ENCODE measurements at places on chromosomes 13 and 19.
A peak's percentile ranks its signal among the peaks of the same experiment; 100 is the strongest.

DNA sequence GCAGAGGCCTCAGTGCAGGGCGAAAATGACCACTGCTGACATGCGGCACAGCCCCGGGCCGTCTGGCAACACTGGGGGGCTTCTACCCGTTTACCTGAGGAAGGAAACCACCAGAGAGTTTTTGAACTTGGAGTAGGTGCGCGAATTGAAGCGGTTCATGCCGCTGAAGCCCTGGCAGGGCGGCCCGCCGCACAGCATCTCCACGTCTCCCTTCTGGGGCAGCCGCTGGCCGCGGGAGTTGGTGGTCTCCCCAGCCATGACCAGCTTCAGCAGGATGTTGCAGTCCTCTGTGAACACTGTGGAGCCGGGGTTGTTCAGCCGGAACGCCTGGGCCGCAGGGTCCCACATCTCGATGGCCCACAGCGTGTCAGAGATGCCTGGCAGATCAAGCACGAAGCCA, 20.3 kb upstream of the EIF3G start:
- no peak for DNase-seq

- DNase-seq, result no peak
Measured at GRCh38 chr19:5642204-5642603, 19.3 kb downstream of the SAFB start.

GRCh38 chr13:19985219-19985556, 26.7 kb downstream of the ZMYM2 start:
- no peak for DNase-seq

GRCh38 chr19:39949026-39949747, 14.8 kb upstream of the FCGBP start:
- no peak for DNase-seq

DNA sequence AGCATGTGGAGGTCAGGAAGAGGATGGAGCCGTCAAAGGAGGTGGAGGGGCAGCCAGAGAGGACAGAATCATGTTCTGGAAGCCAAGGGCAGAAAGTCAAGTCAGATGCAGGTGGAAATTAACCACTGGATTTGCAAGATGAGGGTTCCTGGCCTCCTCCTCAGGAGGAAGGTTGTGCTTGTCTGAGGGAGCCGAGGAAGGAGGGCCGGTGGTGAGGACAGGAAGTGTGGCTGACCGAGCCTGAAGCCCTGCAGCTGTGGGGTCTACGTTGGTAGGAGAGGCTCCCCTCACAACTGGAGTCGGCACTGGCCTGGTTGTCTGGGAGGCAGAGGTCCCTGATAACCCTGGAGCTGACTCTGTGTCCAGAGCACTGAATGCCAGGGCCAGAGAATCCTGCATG, 15.4 kb upstream of the DHDH start:
- DNase-seq, result no peak

GRCh38 chr13:93266681-93267080, 40.1 kb downstream of the GPC6 start:
- no peak for DNase-seq

DNA sequence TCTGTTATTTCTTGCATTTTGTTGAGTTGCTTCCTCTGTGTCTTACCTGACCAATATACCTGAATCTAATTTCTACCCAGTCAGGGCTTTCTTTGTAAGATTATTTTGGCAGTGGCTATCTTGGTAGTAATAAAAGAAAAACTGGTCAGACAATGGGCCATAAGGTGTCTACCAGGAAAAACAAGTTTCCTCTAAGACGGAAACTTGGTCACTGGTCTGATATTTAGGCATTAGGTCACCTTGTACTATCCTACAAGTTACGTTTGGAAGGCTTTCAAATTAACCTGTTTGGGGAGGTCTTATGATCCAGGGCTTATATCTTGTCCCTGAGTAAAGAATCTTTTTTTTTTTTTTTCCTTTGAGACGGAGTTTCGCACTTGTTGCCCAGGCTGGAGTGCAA, 9.2 kb downstream of the ZNF823 start:
- DNase-seq, result no peak

DNA sequence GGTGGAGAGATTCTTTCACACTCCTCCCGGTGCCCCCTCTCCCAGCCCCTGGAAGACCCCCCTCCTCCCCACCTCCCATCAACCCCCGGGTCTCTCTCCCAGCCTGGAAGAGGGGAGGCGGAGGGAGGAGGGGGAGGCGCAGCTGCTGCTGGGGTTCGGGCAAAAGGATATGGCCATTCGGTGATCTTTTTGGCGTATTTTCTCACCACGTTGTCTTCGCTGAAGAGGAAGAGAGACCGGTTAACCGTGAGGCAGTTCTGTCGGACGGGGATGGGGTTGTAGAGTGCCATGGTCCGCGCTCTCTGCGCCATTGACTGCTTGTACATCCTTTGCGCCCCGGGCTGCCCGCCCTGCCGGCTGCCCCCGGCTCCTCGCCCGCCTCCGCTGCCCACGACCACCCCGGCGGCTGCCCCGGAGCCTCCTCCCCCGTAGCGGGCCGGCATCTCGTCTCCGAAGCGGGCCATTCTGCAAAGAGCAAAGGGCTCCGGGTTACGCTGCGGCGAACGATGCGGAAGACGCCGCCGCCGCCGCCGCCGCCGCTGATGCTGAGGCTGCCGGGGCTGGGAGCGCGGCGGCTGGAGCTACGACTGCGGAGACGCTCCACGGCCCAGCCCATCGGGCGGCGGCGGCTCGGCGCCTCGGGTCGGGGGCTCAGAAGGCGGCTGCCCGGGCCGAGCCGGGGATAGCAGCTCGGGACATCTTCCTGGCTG, 363 bp downstream of the CACNA1A start:
- no peak for DNase-seq

GRCh38 chr13:25768838-25769237, 283.0 kb downstream of the SHISA2 start:
- DNase-seq, result no peak

DNA sequence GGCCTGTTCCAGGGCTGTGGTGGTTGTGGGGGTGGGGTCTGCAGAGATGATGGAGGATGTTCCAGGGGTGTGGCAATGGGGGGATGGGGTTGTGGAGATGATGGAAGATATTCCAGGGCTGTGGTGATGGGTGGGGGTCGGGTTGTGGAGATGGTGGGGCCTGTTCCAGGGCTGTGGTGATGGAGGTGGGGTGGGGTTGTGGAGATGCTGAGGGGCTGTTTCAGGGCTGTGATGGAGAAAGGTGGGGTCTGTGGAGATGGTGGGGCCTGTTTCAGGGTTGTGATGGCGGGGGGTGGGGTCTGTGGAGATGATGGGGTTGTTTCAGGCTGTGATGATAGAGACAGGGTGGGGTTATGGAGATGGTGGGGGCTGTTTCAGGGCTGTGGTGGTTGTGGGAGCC, 62.0 kb downstream of the TEX29 start:
- no peak for DNase-seq

GRCh38 chr19:50414864-50415660, 3.7 kb upstream of the SPIB start:
- DNase-seq, result peak; percentile 75

DNA sequence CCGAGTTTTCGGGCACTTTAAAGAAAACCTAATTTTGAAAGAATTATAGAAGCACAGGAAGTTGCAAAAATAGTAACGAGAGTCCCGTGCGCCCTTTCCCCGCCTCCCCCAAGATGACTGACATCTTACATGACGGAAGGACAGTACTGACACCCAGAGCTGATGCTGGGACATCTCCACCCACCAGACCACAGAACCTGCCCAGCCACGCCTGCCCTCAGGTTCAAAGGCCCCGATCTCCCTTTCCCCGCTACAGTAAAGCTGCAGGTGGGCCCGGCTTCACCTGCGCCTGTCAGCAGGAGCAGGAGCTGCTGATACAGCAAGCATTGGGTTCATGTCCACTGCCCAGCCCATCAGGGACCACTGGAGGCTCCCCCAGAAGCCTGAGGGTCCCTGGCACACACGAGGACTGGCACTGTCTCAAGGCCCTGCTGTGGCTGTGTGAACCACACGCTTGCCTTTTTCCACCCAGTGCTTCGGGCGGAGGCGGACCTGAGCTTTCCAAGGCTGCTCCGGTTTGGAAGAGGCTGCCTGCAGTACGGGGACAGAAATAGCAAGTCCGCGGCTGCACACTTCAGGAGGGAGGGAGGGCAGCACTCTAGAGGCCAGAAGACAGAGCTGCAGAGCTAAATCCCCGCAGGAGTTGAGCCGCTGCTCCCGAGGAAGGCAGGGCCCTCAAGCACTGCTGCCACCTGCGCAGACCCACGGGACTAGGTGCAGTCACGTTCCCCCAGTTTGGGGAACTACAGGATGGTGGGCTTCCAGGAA, 8.7 kb downstream of the MAP2K2 start:
- no peak for DNase-seq

GRCh38 chr13:94662274-94662945, 49.9 kb downstream of the SOX21 start:
- peak; percentile 33 for DNase-seq

- DNase-seq, result no peak
Measured at GRCh38 chr13:46609726-46610125, 56.8 kb downstream of the LRCH1 start.

DNA sequence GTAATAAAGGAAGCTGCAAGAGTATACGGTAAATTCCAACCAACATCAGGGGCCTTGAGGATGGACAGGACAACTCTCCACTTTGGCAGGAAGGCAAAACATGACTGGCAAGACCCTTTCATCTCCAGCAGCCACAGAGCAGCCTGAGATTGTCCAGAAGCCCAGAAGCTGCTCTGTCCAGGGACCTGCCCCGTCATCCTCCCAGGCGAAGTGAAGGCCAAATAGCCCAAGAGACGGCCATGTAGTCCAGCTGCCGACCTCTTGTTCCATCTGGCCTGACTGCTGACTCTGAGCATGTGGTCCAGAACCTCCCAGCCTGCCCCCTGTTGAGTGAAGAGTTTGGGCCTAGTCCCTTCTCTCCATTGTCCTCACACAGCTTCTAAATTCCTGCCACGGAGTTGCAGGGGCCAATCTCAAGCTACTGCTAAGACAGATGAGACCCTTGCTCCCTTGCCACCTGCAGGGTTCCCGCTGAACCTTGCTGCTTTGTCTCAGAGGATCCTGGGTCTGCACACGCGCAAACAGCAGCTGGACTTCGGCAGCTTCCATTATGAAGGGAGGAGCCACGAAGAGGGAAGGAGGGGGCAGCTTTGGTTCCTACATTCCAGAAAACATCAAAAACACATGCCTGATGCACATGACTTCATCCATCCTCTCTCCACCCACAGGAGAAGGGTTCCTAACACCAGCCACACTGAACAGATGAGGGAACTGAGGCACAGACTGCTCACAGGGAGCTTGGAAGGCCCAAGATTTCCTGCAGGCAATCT, 196.9 kb downstream of the KATNAL1 start:
- DNase-seq, result no peak

- peak; percentile 75 for DNase-seq
Measured at GRCh38 chr13:109840201-109840892, 54.0 kb upstream of the IRS2 start.

GRCh38 chr19:35228177-35228930, at the start of gene FAM187B:
Gene FAM187B (minus strand): TSS chr19:35228739. CDS start chr19:35228680, 59 bp downstream.
- DNase-seq, result no peak

- DNase-seq, result no peak
Measured at GRCh38 chr19:43752287-43752875, 2.4 kb downstream of the SMG9 start.

GRCh38 chr19:19224852-19225494, 13.2 kb downstream of the NCAN start:
- DNase-seq, result peak; percentile 85

DNA sequence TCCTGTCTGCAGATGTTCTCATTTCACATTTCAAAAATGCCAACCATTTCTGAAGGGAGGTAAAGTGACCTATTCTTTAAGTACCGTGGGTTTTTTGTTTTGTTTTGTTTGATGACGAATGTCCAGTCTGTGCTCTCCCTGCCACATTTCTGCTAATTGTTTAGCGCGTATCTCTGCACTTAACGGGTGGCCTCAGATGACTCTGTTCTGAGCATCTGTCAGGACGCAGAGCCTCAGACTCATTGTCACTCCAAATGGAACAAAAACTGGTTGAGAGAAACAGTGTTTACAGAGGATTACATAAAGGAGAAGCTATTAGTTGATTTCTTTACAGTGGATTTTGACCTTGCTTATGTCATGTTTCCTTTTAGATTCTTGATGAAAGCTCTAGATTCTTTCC, 23.7 kb downstream of the TPP2 start:
- no peak for DNase-seq

DNA sequence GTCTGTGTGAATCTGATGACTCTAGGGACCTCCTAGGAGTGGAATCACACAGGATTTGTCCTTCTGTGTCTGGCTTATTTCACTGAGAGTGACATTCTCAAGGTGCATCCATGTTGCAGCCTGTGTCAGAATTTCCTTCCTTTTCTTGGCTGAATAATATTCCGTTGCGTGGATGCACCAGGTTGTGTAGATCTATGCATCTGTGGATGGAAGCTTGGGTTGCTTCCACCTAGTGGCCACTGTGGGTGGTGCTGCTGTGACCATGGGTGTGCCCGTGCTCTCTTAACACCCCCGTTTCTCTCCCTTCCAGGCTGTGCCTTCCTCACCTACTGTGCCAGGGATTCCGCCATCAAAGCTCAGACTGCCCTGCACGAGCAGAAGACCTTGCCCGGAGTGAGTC, 26.2 kb downstream of the CELF5 start:
- peak; percentile 49 for DNase-seq

Data from KBM-7 (cell line).